DMS153 (cell line): ENCODE measurements at places on chromosomes 6 and 20.

DNA sequence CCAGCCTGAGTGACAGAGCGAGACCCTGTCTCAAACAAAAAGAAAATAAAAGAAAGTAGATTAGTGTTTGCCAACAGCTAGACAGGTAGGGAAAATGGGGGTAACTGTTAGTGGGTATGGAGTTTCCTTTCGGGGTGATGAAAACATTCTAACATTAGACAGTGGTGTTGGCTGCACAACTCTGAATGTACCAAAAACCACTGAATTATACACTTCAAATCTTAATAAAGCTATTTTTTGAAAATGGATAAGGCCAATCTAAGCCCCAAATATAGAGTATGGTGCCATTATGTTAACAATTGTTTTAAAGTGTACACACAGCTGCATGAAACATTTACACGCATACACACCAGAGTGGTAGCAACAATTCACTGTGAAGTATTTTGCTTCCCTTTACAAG, 57.0 kb downstream of the BMP7 start:
- DNase-seq = no peak

DNA sequence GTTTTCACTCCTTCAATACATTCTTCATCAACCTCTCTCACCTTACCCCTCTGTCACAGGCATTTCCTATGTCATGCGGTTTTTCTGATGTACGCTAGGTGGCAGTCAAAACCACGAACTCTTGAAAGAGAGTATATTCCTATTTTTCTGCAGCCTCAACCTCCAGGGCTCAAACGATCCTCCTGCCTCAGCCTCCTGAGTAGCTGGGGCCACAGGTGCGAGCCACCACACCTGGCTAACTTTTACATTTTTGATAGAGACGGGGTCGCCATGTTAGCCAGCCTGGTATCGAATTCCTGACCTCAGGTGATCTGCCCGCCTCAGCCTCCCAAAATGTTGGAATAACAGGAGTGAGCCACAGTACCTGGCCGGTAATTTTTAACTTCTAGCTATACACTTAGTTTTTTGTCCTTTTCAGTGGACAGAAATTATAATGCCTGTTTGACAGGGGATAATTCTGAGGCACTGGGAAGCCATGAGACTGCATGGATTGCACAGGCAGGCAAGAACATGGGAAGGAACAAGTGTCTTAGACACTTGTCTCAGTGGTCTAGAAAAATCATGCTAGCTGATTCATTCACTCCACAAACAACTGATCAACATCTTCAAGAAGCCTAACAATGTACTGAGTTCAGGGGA, 22.5 kb upstream of the HFE start:
- peak; percentile 35 for DNase-seq

GRCh38 chr6:22421198-22421597, 124.4 kb upstream of the PRL start:
- DNase-seq = no peak

GRCh38 chr20:706366-706885, 30.8 kb upstream of the SCRT2 start:
- DNase-seq = no peak

DNA sequence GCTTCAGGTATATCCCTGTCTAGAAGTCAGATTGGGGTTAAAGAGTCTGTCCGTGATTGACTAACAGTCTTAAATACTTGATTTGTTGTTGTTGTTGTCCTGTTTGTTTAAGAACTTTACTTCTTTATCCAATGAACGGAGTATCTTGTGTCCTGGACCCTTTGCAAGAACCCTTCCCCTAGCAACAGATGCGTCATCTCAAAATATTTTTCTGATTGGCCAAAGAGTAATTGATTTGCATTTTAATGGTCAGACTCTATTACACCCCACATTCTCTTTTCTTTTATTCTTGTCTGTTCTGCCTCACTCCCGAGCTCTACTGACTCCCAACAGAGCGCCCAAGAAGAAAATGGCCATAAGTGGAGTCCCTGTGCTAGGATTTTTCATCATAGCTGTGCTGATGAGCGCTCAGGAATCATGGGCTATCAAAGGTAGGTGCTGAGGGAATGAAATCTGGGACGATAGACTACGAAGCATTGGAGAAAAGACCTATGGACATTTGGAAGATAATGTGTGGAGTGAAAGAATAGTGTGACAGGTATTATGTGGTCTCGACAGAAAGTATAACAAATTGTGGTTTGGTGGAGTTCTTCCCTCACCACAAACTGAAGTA, at the start of gene HLA-DRA:
HLA-DRA (plus strand) TSS at position 286 of the 613 bp plus-strand sequence; CDS start at position 350, 64 bp downstream.
- no peak for DNase-seq

- no peak for DNase-seq
Observed at GRCh38 chr6:149228311-149228955, 89.1 kb upstream of the TAB2 start.
